ENCODE measurements at places on chromosomes 3 and 15. TPM values are rescaled to one million over a fixed set of nuclear protein-coding genes. Genes with fewer than 3 reads are reported as not detected.

DNA sequence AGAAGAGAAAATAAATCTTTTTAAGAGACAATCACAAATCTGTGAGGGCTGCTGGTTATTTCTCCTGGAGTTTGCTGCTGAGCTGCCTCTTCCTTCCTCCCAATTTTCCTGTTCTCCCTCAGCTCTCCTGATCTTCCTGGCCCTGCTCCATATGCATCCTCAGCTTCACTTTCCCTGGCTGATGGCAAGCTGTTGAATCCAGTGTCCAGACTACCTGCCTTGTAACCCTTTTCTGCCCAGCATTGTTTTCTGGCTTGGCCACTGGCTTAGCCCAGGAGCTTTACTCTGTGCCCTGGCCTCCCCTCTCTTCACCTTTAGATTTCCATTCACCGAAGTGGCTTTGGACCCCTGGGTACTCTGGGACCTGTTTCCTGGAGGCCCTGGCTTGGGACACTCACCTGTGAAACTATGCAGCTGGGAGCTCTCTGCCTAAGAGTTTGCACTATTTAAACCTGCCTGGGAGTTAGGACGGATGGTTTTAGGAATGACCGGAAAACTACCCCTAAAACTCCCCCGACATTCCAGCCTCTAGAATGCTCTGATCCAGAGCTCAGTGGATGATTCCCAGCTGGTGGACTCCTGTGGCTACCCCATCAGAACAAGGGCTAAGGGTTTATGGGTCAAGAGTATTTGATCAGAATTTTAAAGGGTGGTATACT is 90.0 kb downstream of the RBPMS2 start:
- peaks cover 67% of the 10 kb centered on the region for H3K36me3 ChIP-seq
- peaks cover 37% of the 10 kb centered on the region for H3K4me1 ChIP-seq
- H3K27ac ChIP-seq = peak overlapping the region; percentile 93
- H3K27me3 ChIP-seq = peaks cover 24% of the 10 kb centered on the region
- no peak for DNase-seq
- H3K4me3 ChIP-seq = peak overlapping the region; percentile 83

DNA sequence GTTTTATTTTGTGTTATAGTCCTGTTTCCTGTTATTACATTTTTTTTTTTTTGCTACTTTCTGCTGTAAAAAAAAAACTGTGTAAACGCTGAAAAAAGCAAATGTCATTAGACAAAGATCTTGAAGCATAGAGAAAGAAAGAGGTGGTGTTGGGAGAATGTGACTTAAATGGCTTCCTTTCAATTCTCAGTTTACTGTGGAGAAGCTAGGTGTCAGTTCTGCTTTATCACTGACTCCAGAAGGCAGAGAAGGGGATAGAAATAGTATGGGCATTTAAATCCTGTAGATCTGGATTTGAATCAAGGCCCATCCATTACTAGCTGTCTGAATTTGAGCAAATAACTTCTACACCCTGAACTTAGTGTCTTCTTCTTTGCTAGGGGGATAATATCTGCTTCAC is 23.0 kb downstream of the PPM1L start:
- H3K27ac ChIP-seq = no peak overlapping the region
- no peaks in the 10 kb centered on the region for H3K36me3 ChIP-seq
- DNase-seq = no peak
- no peaks in the 10 kb centered on the region for H3K27me3 ChIP-seq
- no peak overlapping the region for H3K4me3 ChIP-seq

- H3K4me3 ChIP-seq = peak overlapping the region; percentile 71
- H3K27ac ChIP-seq = no peak overlapping the region
Measured at GRCh38 chr3:185687271-185687878, 101.3 kb downstream of the SENP2 start.

DNA sequence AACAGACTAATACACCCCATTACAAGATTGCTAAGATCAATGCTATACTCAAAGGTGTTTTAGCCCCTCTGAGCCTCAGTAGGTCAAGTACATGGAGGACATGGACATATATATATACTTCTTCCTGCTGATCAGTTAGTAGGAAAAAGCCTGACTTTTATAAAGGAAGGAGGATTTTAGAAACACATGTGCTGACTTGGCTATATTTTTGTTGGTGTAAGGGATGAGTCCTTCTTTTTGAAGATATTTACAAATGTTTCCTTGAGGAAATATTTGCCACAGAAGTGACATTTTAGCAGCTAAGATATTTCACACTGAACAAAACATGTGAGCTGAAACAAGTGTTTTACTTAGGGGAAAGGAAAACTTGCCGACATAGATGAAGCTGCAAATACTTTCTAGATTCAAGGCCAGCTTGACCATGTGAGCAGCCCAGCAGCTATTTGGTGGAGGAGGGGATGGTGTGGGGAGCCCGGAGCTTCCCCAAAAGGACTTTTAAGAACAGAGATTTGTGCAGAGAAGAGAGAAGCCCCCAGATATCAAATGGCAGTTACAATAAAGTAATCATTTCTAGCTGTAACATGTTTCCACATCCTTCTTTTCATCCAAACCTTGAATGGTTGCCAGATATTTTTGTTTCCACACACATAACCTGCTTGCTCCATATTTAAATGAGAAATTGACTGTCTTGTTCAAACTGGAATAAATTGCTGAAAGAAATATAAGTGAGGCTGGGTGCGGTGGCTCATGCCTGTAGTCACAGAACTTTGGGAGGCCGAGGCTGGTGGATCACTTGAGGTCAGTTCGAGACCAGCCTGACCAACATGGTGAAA is 111.7 kb upstream of the NR2F2 start:
- H3K27ac ChIP-seq = no peak overlapping the region
- DNase-seq = no peak
- H3K4me3 ChIP-seq = no peak overlapping the region
- H3K4me1 ChIP-seq = no peaks in the 10 kb centered on the region
- no peaks in the 10 kb centered on the region for H3K36me3 ChIP-seq

Gene CELF6
- 0.21 TPM for total RNA-seq

Gene RPL14
- 2,049 TPM for total RNA-seq

Gene HYAL1
- 1.6 TPM for total RNA-seq

Gene CTXN2
- 0.18 TPM for total RNA-seq
